ENCODE measurements at places on chromosomes 1 and 21.

- no peak for DNase-seq
These were observed 78.2 kb upstream of the TENT5C start for GRCh38 chr1:117527566-117528102.

DNA sequence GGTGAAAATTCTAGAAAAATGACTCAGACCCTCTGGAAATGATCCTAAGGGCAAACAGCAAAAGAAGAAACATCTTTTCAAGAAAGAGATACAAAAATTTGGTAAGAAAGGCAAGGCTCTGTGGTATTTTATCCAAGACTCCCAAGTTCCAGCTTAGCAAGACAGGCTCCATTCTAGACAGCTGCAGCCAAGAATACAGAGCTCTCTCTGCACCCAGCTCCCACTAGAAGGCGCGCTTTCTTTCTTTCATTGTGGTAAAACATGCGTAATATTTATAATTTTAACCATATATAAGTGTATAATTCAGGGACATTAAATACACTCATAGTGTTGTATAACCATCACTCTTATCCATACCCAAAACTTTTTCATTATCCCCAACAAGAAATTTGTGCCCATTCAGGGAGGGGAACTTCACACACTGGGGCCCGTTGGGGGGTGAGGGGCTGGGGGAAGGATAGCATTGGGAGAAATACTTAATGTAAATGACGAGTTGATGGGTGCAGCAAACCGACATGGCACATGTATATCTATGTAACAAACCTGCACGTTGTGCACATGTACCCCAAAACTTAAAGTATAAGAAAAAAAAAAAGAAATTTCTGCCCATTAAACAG, 2.2 kb upstream of the HFM1 start:
- DNase-seq: no peak

DNA sequence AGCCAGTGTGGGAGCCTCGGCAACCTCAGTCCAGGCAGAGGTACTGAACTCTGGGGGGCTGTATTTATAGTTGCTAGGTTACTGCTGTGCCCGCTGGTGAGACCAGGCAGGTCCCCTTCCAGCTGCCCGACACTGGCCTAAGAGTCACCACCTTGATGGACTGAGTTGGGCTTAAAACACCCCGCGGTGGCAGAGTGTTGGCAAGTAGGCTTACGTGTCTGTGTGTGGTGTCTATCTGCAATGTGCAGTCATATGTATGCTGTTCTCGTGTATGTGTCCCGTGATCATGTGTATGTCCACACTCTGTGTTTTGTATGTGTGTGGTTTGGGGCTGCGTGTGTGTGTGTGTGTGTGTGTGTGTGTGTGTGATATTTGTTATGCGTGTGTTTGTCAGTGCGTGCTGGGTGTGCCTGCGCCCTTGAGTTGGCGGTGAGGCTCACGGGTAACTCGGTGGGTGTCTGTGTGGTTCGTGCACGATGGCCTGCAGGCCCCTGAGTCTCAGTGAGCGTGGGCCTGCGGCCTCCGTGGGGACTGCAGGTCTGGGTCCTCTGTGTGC, 65.5 kb downstream of the MEF2D start:
- no peak for DNase-seq

DNA sequence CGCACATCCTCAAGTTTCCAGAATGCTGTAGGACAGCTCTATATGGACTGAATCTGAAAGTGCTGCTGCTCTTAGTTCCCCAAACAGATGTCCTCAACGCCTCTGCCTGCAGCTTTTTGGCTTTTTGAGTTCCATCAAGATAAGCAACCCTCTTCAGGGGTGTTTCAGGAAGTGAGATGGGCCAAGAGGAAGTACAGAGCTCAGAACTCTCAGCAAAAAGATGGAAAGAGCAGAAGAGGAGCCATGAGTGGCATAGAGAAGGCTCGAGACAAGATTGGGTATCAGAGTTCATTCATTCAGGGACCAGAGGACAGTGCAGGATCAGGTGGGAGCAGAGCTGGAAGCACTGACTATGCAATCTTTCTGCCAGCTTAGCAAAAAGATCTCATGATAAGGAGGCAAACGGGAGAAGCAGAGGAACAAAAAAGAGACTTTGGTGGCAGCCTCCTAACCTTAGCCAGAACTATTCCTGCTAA, at the start of the genes ADORA3 and TMIGD3:
TSS of gene ADORA3 (minus strand) at position 49 of the 476 bp plus-strand sequence. CDS start 279 bp downstream, outside the sequence.
TSS of gene TMIGD3 (minus strand) at position 49 of the 476 bp plus-strand sequence. CDS start 279 bp downstream, outside the sequence.
- DNase-seq: no peak

DNA sequence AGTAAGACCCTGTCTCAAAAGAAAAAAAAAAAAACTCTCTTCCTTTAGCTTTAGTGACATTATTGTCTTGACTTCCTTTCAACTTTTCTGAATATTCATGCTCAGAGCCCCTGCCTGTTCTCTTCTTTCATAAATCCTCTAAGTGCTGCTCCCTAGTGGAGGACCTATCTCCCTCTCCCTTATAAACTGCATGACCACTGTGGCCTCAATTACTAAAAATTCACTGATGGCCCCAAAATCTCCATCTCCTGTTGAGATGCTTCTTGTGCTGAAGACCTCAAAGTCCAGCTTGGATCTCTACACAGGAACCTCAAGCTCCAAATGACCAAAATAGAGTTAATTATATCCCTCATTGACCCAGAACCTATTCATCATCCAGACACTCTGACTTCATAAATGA, 7.8 kb downstream of the ITLN1 start:
- no peak for DNase-seq

GRCh38 chr1:159933347-159933746, 8.0 kb upstream of the TAGLN2 start:
- DNase-seq: no peak

- DNase-seq: no peak
These were observed 33.5 kb downstream of the XKR8 start for GRCh38 chr1:27993241-27993640.

DNA sequence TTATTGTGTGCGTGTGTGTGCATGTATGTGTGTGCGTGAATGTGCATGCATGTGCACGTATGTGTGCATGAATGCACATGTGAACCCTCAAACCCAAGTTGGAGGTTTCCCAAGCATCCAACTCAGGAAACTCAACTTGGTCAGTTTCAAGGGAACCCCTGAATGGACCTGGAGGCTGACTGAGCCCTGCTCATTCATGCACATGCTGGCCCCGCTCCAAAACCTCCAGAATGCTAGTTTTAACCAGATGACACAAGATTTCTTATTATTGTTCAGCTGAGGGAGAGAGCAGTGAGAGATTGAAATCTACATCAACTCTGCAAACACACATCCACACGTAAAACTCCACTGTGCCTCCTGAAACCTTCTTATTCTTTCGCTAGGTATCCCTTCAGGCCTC, 104.4 kb downstream of the OMA1 start:
- DNase-seq: no peak

Measured in NCI-H774 (cell line).